Suppressor macrophage treated with lipopolysaccharide for 4 hours (primary cell): ENCODE measurements at places on chromosomes 16 and 17.

GRCh38 chr17:16306211-16306610, 47.1 kb downstream of the CENPV start:
- no peak for DNase-seq

GRCh38 chr16:9943121-9943520, 239.1 kb downstream of the GRIN2A start:
- DNase-seq: no peak

- no peak for DNase-seq
Measured at GRCh38 chr17:14845591-14846281, 419.4 kb downstream of the PMP22 start.

GRCh38 chr17:60362329-60362728, 29.6 kb downstream of the USP32 start:
- DNase-seq: no peak

DNA sequence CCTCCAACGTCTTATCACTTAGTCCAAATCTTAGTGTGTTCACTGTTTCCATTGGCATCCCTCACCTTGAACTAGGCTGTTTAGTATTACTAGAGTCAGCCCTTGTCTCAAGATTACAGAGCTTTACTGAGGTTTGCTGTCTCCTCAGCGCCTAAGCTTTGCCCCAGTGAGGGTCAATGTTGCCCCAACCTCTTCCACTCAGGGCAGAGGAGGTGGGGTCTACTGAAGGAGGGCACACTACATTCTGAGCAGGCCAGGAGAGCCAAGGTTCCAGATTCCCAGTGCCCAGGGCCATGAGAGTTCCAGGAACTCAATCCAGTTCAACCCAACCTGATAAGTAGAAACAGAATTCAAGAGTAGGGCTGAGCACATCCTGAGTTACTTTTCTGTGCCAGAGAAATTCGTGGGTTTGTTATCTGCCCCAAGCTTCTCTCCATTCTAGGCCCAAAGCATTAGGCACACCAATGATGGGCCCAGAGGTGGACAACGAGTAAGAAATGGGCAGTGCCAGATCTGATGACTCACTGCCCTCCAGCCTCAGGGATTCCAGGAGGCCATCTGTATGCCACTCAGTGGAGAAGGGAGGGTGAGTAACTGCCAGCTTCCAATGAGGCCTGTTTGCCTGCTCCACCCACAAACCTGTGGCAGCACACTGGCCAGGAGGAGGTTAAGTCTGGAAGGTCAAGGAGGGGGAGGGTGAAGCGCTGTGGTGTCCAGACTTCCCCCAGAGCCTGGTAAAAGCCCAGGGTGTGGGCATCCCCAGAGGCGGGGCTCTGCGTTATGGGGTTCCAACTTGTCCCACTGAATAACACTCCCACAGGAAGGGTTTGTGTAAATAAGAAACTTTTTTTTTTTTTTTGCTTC, 8.2 kb downstream of the TUBG2 start:
- peak; percentile 47 for DNase-seq

- DNase-seq: peak; percentile 6
Measured at GRCh38 chr17:67311575-67311974, 54.8 kb downstream of the PSMD12 start.

DNA sequence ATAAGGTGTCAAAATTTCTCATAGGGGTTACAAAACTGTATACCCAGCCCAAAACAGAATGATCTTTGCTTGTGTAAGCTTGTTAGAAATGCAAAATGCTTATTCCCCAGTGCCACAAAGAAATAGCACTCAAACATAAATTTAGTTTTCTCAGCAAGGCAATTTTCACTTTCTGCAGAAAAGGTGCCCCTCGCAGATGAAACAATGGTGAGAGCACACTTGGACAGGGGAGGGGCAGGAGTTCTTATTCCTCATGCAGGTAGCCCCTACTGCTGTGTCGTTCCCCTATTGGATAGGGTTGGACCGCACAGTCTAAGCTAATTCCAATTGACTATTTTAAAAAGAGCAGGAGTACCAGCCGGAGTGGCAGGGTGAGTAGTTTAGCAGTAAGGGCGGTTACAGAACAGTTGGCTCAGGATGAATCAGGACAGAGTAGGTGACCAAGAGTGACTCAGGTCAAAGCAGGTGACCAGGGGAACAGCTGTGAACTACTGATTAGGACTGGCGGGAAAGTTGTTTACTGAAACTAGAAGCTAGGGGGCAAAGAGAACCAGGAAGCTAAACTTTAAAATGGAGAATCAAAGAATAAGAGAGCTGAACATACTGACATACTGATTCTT, 5.5 kb upstream of the LDHD start:
- DNase-seq: no peak

DNA sequence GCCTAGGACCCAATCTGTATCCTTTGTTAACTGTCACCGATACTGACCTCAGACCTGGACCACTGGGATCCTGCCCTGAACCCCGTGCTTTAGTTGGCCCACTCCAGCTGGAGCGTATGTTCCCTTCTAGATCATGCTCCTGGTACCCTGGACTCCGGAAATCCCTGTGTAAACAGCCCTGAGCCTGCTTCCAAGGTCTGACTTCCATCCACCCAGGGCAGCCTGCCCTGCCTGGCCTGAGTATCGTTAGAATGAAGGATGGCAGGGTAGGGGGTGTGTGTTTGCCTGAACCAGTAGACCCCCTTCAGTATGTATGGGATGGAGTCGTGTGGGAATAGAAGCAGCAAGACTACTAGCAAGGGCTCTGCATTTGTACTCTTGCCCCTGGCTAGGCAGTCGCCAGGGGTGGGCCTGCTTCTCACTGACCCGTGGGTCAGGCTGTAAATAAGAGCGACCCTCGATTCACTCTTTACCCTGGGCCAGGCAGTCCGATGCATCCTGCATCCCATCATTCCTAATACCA, 691 bp upstream of the TMEM98 start:
- no peak for DNase-seq

DNA sequence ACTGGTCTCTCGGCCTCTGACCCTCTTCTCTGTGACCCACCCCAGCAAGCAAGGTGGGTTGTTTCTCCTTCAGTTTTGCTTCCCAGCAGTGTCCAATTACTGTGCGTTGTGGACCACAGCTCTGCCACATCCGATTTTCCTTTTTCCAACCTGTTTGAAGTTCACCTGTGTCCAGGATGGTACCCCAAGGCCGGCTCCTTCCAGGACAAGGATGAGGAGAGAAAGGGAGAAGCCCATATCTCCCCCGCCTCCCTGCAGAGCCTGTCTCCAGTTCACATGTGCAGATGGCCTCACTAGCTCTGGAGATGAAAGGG, 13.5 kb downstream of the NMRAL1 start:
- no peak for DNase-seq

DNA sequence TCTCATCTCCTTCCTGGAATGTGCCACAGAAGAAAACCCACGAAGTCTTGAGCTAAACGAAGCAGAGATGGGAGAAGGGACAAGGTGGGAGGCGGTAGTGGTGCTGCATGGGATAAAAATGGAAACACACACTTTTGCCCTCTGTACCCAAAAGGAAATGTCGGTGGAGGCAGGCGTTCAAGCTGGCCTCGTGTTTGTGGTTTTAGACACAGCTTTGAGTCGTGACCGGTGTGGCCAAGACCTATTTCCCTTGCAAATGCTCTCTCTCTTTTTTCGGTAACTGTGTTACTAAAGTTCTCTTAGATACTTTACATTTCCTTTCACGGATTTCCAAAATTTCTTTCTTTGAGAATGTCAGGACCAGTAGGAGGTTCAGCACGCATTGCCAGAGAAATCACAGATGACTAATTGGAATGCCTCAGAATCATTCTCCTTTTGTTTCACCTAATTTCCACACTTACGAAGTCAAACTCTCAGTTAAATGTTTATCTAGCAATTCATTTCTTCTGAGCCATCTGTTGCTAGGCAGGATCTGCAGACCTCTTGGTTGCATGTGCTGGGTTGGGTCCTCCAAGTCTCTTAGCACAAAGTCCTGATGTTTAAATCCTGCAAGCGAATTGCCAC, 412.3 kb downstream of the MAF start:
- no peak for DNase-seq

DNA sequence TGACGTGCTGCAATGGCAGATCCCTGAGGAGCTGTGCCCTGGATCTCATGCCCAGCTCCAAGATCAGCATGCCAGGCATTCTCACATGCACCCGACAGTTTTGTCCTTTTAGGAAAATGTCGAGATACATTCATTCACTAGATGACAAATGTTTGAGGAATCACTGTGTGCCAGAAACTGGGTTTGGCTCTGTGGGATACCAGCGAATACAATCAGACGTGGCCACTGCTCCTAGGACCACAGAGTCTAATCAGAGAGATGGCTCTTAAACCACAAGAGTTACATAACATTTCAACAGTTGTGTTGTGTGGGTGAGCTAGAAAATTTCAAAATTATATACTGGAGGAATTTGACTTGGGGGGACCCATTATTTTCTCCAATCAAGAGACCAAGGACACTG, 579.7 kb downstream of the CDH13 start:
- no peak for DNase-seq

- DNase-seq: no peak
Measured at GRCh38 chr17:79000396-79001189, 9.0 kb downstream of the CANT1 start.
